NCI-H510A treated with DMSO at 0.1 percent for 48 hours (cell line): ENCODE measurements at places on chromosomes 12 and 14.

DNA sequence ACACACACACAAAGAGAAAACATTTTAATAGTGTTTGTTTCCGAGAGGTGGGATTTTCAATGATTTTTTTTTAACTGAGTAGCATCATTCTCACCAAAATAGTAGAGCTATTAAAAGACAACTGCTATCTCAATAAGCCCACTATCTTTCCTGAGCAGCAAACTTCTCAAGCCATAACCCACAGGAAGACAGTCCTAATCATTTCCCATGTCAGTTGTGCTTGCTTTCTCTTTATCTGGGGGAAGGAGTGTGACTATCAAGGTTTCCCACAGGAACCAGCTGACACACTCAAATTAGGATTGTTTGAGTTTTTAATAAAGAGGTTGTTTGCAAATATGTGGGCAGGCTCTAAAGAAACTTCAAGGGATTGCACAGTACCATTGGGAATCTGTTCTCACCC, 4.9 kb upstream of the MAX start:
- DNase-seq, result no peak

DNA sequence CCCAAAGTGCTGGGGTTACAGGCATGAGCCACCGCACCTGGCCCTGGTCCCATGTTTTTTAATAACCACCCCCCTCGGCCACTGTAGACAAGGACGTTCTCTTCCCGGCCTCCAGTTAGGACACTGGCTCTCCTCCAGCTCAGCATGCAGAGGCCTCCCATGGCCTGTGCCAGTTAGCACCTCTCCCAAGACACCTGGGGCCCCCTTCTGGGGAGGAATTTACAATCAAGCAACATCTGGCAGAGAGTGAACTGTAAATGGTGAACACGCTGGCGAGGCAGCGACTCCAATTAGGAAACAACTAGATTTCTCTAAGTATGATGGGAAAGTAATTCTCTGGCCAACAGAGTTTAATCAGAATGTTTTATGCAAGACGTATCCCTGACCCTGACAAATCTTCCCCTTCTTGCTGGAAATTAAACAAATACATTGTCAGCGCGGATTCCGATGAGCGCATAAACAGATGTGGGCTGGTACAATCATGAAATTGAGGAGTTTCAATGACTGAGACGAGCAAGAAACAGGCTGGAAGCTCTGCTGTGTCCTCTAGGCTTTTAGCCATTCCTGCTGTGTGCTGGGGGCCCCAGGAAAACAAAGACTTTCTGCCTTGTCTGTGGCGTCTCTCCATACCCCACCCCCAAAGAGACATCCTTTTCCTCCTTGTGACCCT, 61.7 kb upstream of the DLK1 start:
- no peak for DNase-seq

- no peak for DNase-seq
These were observed 86.2 kb upstream of the DCD start for GRCh38 chr12:54734196-54734950.

DNA sequence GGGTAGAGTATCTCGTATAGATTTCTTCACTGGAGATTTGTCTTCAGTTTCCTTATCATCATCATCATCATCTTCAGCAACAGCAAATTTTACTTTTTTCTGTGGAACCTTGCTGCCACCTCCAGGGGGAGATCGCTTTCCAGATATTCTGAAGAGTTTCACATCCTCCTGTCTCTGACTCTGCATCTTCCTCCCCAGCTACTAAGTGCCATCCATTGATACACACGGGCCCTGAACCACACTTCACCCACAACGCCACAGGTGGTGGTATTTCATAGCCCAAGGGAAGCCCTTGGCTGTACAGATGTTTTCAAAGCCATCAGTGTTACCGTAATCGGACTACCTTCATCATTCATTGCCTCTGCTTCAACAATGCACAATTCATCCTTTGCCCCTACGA, 82.2 kb downstream of the PPP2R5C start:
- DNase-seq, result no peak

DNA sequence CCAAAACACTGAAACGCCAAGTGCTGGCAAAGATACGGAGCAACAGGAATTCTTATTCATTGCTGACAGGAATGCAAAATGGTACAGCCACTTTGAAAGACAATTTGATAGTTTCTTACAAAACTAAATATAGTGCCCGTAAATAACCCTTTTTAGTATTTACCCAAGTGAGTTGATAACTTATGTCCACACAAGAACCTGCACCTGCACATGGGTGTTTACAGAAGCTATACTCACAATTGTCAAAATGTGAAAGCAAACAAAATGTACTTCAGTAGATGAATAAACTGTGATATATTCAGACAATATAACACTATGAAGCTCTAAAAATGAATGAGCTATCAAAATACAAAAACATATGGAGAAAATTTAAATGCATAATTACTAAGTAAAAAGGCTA, 86.6 kb downstream of the ATXN7L3B start:
- DNase-seq, result peak; percentile 86

DNA sequence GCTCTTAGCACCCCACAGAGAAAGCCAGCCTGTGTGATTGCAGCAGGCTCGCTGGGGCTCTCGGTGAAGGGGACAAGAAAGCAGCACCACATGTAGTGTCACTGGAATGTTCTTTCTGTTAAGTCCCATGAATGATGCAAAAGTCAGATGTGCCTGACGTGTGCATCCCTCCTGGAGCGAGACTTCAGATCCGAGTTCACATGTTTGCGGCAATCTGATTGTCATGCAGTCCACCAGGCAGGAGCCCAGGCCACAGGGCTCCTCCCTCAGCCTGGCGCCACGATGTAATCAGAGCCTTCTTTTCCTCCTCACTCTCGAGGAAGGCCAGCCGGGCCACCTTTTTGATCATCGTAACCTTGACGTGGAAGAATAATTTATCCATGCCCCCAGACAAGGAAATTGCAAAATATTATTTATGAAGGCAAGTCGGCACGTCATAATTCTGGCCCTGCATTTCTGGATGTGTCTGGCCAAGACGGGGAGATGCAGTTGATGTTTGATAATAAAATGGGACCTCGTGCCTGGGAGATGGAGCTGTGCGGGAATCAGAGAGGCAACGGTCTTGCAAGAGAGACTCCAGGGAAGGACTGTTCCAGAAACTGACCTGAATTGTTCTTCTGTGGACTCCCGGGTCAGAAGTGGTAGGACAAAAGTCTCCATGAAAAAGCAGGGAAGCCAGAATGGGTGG, 214.6 kb downstream of the PHETA1 start:
- no peak for DNase-seq

GRCh38 chr14:57833323-57833722, 32.6 kb downstream of the SLC35F4 start:
- no peak for DNase-seq
